Heart left ventricle (tissue), 16 donors: ENCODE measurements at places on chromosomes 7 and 10. TPM values are rescaled to one million over a fixed set of nuclear protein-coding genes. Genes with fewer than 3 reads are reported as not detected.

DNA sequence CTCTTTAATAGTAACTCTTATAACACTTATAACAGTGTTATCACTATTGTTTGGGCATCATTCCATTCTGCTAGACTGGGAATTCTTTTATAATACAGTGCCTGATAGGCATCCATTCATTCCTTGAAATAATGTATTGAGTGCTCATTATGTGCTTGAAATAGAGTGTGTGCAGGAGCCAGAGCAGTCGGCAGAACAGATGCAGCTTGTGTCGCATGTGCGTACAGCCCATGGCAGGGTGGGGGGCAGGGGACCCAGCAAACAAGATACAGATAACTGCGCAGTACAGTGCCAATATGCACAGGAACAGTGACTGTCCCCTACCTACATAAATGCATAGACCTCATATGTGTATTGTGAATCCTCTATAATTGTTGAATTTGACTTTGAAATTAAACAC lies 99.3 kb downstream of the KAT6B start:
- H3K4me1 ChIP-seq = peaks cover 35% of the 10 kb centered on the region
- DNase-seq = peak; percentile 29
- no peaks in the 10 kb centered on the region for H3K27me3 ChIP-seq
- no peak overlapping the region for H3K4me3 ChIP-seq
- no peaks in the 10 kb centered on the region for H3K36me3 ChIP-seq
- no peak overlapping the region for H3K27ac ChIP-seq

DNA sequence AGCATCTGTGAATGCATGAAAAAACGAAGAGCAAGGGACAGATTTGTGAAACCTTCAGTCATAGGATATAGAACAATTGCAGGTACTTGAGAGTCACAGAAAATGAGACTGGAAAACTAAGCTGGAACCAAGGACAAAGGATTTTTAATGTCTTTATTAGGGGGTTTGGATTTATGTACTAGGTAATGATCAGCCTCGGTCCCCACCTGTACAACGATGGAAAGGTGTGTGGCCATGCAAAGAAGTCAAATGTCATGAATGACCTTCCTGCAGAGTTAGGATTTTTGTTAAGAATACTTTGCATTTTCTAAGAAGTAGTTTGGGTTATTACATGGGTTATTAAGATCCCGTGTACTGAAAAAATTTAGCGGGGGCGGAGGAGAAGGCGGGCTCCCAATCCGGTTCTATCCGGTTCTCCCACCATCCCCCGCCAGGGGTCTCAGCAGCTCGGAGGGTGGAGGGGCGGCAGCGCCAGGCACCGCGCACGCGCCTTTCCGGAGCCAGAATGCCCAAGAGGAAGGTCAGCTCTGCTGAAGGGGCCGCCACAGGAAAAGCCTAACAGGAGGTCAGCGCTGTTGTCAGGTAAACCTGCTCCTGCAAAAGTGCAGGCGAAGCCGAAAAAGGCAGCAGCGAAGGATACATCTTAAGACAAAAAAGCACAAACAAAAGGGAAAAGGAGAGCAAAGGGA lies 327.5 kb upstream of the PLXDC2 start:
- H3K36me3 ChIP-seq = no peaks in the 10 kb centered on the region
- H3K4me1 ChIP-seq = no peaks in the 10 kb centered on the region
- H3K27me3 ChIP-seq = no peaks in the 10 kb centered on the region
- peak overlapping the region; percentile 53 for H3K4me3 ChIP-seq
- DNase-seq = peak; percentile 69
- H3K27ac ChIP-seq = no peak overlapping the region

DNA sequence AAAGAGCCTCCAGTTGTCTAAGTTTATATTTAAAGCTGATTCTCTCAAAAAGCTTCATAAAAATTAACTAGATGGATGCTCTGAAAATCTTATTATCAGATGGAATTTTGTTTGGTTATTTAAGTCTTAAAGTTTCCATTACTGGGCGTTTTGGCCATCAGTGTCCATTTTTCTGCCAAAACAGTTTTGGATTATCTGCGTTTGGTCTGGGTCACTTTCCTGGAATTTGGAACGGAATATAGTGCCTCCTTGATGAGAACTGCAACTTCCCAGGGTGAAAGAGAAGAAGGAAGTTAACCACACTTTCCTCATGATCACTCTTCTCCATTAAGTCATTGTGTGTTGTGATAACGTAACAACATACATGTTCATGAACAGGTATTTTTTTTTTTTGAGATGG lies 764.9 kb upstream of the AUTS2 start:
- no peak for DNase-seq
- no peak overlapping the region for H3K4me3 ChIP-seq
- H3K4me1 ChIP-seq = no peaks in the 10 kb centered on the region
- H3K27me3 ChIP-seq = no peaks in the 10 kb centered on the region

DNA sequence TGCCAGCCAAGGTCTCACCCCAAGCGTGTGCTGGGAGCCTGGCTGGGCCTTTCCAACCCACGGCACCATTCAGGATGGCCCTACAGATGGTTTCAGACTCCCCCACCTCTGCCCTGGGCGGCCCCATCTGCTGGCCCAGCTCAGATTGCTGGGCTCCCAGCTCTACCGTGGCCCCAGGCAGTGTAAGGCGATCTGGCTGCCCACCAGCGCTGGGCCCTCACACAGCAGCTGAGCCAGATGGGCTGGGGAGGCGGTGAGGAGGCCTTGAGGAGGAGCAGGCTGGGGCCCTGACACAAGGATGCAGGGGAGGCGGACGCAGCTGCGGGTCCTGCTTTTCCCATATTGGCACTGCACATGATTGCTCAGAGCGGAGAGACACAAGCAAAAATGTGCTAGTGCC lies 162.8 kb downstream of the NRF1 start:
- peaks cover 9% of the 10 kb centered on the region for H3K4me1 ChIP-seq
- DNase-seq = no peak
- H3K4me3 ChIP-seq = no peak overlapping the region
- no peak overlapping the region for H3K27ac ChIP-seq
- no peaks in the 10 kb centered on the region for H3K36me3 ChIP-seq

GRCh38 chr7:25805027-25805687 lies 346.8 kb upstream of the NFE2L3 start:
- H3K27ac ChIP-seq = peak overlapping the region; percentile 26
- H3K27me3 ChIP-seq = no peaks in the 10 kb centered on the region
- H3K4me1 ChIP-seq = no peaks in the 10 kb centered on the region
- no peaks in the 10 kb centered on the region for H3K36me3 ChIP-seq
- no peak for DNase-seq
- no peak overlapping the region for H3K4me3 ChIP-seq

Gene LRRTM3
- not detected for polyA plus RNA-seq

Gene HTR5A
- polyA plus RNA-seq = not detected
